ENCODE measurements at places on chromosomes 16 and 17.

GRCh38 chr16:11188801-11189740 lies 66.9 kb downstream of the SOCS1 start:
- DNase-seq, result no peak

GRCh38 chr16:12661656-12662172 lies 142.0 kb downstream of the CPPED1 start:
- DNase-seq, result peak; percentile 72

DNA sequence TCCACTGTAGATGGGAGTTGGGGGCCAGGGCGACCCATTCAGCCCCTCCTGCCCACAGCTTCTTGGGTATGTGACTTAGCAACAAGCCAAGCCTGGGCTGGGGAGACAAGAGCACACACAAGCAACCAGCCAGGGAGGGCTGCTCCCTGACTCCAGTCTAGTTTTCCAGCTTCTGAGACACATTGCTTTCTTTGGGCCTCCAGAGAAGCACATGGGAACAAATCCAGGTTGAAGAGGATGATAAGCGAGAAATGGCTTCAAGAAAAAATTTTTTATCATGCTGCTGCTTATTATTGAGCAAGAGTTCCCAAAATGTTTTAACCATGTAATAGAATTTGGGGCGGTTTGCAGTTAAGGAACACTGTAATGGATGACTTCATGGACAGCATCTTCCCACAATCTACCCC lies 173.7 kb downstream of the SOX9 start:
- DNase-seq, result no peak

GRCh38 chr17:67994817-67995569 lies 1.3 kb downstream of the C17orf58 start:
- DNase-seq, result peak; percentile 48

DNA sequence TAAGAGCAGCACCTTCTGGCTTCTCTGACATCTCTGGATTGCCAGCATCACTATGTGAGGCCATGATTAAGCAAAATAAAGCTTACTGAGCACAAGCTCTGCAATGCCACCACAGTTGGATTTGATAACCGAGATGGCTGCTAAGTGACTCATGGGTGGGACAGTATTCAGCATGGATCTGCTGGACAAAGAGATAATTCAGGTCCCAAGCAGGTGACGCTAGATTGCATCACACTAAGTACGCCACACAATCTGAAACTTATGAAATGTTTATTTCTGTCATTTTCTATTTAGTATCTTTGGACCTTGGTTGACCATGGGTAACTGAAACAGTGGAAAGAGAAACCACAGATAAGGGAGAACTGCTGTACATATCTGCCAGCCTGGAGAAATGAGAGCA lies 27.4 kb downstream of the CDRT15 start:
- no peak for DNase-seq

- DNase-seq, result peak; percentile 91
Measured at GRCh38 chr17:80832266-80832676, 159.4 kb upstream of the CHMP6 start.

DNA sequence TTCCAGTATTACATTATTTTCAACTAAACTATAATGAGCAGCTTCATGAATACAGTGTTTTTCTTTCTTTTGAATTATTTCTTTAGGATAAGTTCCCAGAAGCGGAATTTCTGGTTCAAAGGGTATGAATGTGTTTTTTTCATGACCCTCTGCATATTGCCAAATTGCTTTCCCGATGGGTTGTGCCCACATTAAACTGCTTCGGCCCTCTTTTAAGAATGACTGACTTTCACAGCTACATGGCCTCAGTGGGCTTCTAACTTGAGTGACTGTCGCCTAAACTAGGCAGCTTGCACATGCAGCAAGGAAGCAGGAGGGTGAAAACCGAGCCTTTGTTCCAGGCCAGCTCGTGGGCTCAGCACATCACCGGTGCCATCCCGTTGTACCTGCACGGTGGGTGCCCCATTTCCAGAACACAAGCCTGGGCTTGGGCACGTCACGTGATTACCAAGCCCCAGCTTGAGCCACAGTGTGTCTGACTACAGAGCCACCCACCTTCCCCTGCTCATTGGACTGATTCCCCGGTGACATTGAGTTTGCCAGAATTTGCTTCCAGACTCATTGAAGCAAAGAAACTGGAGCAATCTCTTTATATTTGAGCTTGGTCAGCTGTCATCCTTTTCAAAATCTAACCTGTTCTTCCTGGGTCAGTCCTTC lies 112.8 kb downstream of the CLEC16A start:
- DNase-seq, result no peak

GRCh38 chr17:57697891-57698711 lies 47.0 kb downstream of the CCDC182 start:
- no peak for DNase-seq

DNA sequence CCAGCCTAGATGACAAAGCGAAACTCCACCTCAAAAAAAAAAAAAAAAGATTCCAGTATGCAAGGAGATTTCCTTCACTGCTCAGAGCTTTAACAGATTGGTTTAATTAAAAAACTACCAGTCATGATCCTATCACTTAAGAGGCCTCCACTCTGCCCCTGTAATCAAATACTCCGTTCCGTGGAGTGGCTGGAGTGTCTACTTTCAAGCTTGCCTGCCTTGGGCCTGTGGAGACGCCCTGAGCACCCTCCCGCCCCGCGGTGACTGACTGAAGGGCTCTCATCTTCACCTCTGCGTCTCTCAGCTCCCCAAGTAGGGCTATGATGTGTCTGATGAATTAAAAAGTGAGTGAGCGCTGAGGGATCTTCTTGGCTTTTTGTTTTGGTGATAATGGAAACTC lies 25.3 kb upstream of the TRPV3 start:
- DNase-seq, result peak; percentile 23

GRCh38 chr17:61235827-61236197 lies 163.8 kb upstream of the TBX2 start:
- DNase-seq, result no peak

GRCh38 chr17:45081047-45081703 lies 20.1 kb downstream of the NMT1 start:
- DNase-seq, result no peak

DNA sequence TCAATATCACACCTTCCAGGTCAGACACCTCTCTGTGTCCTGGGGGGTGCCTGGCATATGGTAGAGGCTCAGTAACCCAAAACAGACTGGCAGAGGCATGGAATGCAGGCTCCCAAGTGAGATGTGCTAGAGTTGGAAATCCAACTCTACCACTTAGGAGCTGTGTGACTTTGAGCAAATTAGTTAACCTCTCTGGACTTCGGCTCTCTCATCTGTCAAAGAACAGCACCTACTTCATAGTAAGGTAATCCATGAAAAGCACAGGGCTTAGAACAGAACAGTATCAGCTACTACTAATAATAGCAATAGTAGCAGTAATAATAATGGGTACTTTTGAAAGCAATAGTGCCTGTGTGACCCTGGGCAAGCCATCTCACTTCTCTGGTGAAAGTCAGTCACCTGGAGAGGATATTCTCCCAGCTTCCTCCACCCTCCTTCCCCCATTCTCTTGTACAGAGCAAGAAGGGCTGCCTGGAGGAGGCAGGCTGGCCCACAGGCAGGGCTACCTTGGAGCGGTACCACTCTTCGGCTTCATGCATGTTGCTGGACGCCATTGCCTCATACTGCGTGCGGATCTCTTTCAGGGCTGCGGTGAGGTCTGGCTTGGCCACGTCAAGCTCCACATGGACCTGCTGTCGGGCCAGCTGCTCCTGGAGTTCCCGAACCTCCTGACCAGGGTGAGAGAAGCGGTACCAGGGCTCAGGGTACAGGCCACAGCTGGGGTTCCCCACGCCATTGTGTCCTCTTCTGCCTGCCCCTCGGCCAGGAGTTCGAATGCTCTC lies 2.3 kb downstream of the GFAP start:
- DNase-seq, result no peak

DNA sequence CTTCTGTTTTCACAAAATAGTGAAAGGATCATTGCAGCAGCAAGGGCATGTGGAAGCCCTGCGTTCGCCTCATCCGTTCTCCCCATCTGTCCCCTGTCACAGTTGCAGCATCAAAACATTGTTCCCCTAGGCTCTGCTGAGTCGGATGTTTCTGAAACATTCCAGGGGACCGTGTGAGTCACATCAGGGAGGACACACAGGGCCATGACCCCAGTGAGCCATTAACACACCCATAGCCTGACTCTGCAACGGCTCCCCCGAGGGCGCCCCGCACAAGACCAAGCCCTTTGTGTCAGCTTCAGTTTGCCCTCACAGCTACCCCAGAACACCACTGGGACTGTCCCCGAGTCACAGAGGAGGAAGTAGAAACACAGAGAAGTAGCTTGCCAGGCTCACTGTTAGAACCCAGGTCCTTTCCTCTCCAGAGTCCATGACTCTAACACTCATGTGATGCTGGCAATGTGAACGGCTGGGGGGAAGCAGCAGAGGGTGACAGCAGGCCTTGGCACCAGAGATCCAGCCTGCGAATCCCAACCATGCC lies 63.3 kb upstream of the HSBP1 start:
- no peak for DNase-seq

DNA sequence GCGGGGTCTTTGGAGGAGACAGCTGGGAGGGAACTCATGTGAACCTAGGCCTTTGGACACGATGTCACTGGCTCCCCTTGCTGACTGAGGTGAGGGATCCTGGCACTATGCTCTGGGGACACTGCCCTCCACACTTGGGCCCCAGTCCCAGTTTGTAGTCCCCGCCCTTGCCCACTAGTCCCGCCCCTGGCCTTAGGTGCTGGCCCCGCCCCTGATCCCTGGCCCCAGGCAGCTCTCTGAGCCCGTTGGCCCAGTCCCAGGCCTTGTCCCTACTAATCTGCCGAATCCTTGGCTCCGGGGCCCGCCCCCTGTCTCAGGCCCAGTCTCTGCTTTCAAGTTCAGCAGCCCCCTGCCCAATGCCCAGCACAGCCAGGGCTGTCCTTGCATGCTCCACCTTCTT lies 61.0 kb downstream of the SMPD3 start:
- peak; percentile 94 for DNase-seq

DNA sequence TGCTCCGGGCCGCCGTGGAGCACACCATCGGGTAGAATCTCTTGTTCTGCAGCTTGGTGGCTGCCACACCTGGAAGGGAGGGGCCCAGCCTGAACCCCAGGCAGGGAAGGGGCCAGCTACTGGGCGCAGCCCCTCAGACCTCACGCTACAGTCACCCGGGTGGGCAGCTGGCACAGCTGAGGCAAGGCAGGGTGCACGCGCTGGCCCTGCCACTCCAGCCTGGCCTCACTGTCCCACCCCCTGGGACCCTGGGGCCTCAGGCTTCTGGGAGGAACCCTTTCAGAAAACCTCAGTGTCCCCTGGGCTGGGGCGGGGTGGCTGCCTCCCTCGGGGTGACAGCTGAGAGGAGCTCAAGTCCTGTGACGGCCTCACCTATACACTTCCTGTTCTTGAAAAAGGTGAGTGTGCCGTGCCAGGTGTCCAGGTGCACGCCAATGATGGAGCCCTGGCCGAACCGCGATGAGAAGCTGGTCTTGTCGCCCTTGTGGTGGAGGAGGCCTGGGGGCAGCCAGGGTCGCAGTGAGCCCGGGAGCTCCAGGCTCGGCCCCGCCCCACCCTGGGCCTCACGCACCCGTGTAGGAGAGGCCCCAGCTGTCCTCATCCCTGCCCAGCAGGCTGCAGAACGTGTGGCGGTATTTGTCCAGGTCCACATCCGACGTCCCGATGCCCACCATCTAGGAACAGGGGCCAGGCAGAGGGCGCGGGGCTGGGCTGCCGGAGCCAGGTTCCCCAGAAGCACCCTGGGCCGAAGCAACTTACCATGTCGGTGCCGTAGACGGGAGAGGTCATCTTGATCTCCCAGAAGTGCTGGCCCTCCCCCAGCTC lies 4.7 kb upstream of the MRPS34 start:
- no peak for DNase-seq

GRCh38 chr17:29124135-29124924 lies 55.9 kb downstream of the MYO18A start:
- peak; percentile 89 for DNase-seq

DNA sequence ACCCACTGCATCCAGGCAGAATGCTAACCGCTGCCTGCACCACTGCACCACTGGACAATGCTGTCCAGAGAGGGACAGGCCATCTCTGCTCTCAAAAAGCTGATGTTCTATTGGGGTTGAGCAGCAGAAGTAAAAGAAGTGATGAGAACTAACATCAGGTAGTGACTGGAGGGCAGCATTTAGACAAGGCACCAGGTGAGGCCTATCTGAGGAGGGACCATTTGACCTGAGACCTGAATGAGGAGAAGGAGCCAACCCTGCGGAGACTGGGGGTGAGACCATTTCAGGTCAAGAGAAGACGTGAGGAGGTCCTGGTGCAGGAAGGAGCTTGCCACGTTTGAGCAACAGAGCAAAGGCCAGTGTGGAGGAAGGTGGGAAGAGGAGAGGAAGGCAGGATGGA lies 34.0 kb downstream of the NTN1 start:
- no peak for DNase-seq

DNA sequence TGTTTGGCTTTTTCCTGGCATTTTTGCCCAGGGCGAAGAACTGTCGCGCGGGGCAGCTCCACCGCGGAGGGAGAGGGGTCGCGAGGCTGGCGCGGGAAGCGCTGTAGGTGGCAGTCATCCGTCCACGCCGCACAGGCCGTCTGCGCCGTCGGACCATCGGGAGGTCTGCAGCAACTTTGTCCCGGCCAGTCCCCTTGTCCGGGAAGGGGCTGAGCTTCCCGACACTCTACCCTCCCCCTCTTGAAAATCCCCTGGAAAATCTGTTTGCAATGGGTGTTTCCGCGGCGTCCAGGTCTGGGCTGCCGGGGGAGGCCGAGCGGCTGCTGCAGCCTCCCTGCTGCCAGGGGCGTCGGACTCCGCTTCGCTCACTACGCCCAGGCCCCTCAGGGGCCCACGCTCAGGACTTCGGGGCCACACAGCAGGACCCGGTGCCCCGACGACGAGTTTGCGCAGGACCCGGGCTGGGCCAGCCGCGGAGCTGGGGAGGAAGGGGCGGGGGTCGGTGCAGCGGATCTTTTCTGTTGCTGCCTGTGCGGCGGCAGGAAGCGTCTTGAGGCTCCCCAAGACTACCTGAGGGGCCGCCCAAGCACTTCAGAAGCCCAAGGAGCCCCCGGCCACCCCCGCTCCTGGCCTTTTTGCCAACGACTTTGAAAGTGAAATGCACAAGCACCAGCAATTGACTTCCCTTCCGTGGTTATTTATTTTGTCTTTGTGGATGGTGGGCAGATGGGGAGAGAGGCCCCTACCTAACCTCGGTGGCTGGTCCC lies 2.3 kb upstream of the CBX4 start:
- DNase-seq, result peak; percentile 82

- DNase-seq, result no peak
Measured at GRCh38 chr16:78485188-78485916, 385.9 kb downstream of the WWOX start.

DNA sequence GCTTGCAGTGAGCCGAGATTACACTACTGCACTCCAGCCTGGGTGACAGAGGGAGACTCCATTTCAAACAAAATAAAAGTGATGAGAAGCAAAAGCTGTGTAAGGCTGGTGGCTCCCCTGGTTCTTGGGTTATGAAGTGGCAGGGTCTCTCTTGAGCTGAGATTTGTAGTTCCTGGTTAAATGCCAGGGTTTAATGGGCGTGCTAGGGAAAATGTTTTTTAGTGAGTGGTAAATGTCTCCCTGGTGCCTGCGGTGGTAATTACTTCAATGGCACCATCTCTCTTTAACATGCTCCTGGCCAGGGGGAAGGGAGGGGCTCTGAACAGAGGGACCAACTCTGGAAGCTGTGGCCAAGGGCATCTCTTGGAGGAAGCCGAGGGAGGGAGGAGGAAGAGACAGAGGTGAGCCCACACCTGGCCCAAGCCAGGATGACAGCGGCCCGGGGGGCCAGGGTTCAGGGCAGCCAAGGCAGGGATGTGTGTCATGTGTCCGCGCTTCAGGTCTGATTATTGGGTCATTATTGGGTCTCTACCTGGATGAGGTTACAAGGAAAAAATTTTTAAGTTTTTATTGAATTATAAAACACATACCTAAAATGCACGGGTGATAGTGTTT lies 17.8 kb upstream of the RPL38 start:
- DNase-seq, result peak; percentile 20

GRCh38 chr16:29819506-29819905 lies 756 bp upstream of the MVP start:
- DNase-seq, result no peak

- DNase-seq, result no peak
Measured at GRCh38 chr16:3625911-3626732, 14.7 kb upstream of the SLX4 start.
